Activated CD4-positive, alpha-beta T cell treated with anti-CD3 and anti-CD28 coated beads for 36 hours (primary cell): ENCODE measurements at places on chromosomes 7 and 10. TPM values are rescaled to one million over a fixed set of nuclear protein-coding genes. Genes with fewer than 3 reads are reported as not detected.

PODXL gene
- 0.48 TPM for total RNA-seq

GIMAP1 gene
- total RNA-seq, result 3.5 TPM

ADK gene
- 53.7 TPM for total RNA-seq

- no peaks in the 10 kb centered on the region for H3K36me3 ChIP-seq
- H3K4me1 ChIP-seq, result no peaks in the 10 kb centered on the region
- DNase-seq, result no peak
- no peak overlapping the region for H3K27ac ChIP-seq
- H3K27me3 ChIP-seq, result peaks cover 5% of the 10 kb centered on the region
Observed at GRCh38 chr7:12549106-12549505, 21.4 kb upstream of the SCIN start.

DNA sequence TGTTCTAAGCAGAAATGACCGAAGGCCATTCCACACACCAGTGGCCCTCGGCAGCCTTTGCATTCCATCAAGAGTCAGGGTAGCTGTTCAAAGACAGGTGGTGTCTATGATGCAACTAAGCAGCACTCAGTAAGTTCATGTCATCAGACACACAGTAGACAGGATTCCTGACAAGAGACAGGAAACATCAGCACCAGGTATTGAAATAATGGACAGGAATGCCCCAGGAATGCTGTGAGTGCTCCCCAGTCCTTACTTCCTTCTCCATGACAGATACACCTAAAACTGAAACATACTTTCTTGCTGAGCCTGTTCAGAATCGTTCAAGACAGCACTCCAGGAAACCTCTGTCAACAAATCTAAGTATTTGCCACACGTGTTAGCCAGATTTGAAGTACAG lies 204.4 kb downstream of the TPST1 start:
- peaks cover 7% of the 10 kb centered on the region for H3K4me1 ChIP-seq
- peaks cover 2% of the 10 kb centered on the region for H3K36me3 ChIP-seq
- DNase-seq, result no peak
- H3K4me3 ChIP-seq, result no peak overlapping the region
- no peaks in the 10 kb centered on the region for H3K27me3 ChIP-seq
- no peak overlapping the region for H3K27ac ChIP-seq

- no peaks in the 10 kb centered on the region for H3K27me3 ChIP-seq
- no peak for DNase-seq
- peaks cover 17% of the 10 kb centered on the region for H3K36me3 ChIP-seq
- peaks cover 56% of the 10 kb centered on the region for H3K4me1 ChIP-seq
Observed at GRCh38 chr7:43700059-43700501, 29.2 kb downstream of the COA1 start.
